Stimulated activated CD8-positive, alpha-beta memory T cell treated with anti-CD3 and anti-CD28 coated beads, Interleukin-2, amount 100 ng/mL, for 48 hours (primary cell): ENCODE measurements at places on chromosomes 3 and 15.

GRCh38 chr3:108931035-108931434, 22.6 kb downstream of the GUCA1C start:
- no peak for DNase-seq

GRCh38 chr3:158809642-158810041, 7.8 kb downstream of the MFSD1 start:
- no peak for DNase-seq

- DNase-seq, result peak; percentile 51
These were observed 17.1 kb downstream of the TRAIP start for GRCh38 chr3:49839193-49839809.

- DNase-seq, result no peak
These were observed 38.3 kb upstream of the IL12A start for GRCh38 chr3:159950156-159950898.

DNA sequence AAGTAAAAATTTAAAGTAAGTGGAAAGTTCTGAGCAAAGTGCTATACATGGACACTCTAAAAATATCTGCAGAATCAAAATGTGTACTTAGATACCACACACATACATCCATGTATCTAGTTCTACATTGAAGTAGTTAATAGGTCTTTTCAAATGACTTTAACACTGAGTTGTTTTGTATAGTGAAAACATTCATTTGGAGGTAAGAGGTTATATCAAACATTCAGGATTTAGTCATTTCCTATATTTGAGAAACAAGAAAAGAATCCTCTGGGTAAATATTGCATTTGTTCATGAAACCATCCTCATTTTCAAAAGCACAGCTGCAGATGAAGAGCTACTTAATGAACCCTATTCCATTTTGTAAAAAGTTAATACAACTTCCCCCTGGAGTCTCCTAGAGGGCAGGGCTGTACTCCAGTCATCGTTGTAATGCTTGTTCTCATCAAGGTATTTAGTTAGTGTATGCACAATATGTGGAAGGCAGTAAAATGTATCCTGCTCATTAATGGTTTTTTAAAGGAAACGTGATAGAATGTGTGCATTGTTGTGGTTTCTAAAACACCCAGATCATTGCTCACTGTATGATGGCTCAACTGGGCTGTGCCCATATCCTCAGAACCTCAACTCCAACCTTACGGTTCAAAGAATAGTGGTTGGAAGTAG, 26.2 kb downstream of the ARPP21 start:
- DNase-seq, result no peak

DNA sequence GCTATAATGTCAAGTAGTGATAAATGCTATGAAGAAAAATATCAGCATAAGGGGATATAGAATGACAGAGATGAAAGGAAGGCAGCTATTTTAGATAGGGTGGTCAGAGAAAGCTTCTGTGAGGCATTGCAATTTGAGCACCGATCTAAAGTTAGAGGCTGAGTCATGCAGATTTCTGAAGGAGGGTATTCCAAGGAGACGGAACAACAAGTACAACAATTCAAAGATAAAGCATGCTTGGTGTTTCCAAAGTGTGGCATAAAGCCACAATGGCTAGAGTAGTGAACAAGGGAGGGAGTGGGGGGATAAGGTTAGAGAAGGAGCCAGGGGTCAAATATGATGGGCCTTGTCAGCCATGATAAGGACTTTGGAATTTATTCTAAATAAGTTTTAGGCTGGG, 71.9 kb downstream of the PFN2 start:
- no peak for DNase-seq

GRCh38 chr3:106457281-106458180, 588.7 kb upstream of the CBLB start:
- DNase-seq, result peak; percentile 18

- DNase-seq, result no peak
These were observed 146.7 kb downstream of the NR2E3 start for GRCh38 chr15:71957026-71957425.

DNA sequence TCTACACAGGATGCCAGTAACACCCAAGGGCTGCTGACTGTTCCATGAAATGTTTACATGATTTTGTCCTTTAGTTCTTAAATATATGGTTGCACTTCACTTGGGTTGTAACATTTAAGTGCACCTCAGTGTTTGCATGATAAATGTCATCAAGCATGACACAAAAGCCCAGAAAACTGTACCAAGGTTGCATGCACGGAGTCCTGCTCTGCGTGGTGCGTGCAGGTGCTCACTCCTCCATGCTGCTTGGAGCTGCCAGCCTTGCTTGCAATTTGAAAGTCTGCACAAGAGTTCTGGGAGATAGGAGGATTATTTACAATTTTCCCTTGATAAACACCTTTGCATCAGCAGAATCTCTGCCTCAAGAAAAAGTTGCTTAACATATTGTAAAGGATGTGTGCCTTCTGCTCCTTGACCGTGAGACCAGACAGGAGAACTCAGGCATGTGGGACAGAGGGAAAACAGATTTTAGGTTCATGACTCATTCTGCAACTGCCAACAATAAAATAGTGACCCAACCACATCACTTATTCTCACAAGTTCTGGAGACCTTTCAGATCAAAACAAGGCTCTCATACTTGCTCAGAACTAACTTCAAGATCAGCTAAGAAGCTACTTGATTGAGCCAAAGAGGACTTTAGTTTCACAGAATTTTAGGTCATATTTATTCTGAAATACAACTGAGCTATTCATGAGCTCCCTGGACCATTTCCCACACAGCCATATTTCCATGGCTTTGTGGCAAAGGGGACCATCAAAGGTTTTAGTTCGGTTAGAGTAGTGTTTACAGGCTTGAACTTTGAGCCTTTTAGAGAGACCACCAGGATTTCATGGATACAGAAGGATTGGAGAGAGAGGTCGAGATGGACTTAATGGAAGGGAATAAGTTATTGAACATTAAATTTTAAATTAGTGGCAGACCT, 128.4 kb upstream of the ZBED2 start:
- DNase-seq, result no peak

GRCh38 chr3:1469687-1470086, 376.9 kb downstream of the CNTN6 start:
- no peak for DNase-seq

DNA sequence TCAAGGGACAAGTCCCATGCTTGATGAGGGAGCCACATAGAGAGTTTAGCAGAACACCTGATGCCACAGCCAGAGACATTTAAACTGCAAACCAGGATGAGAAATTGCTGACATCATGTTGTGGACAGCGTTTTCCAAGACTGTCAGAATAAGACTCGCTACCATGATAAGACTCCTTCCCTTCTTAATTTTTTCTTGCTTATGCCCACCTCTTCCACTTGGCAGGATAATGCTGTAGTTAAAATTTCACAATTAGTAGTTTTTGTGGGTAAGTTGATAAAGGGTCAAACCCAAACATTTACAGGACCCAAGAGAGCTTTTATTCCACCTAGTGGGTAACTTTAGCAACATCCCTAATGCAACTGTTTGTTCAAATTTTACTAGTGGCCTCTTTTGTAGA, 3.0 kb upstream of the PIAS1 start:
- DNase-seq, result no peak

DNA sequence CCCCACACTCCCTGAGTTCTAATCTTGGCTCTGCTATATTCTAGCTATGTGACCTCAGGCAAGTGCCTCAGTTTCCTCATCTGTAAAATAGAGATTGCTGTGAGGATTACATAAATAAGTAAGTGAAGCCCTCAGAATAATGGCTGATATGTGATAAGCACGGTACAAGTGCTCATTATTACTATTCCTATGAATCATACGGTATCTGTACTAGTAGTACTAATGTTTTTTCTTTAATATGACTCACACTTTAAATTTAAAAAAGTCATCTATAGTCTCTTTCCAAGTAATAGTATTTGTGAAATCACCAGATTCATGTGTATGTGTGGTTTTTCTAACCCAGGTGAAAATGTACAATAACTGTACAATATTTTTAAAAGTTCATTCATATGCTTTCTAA, 58.7 kb downstream of the CLDN11 start:
- DNase-seq, result no peak

DNA sequence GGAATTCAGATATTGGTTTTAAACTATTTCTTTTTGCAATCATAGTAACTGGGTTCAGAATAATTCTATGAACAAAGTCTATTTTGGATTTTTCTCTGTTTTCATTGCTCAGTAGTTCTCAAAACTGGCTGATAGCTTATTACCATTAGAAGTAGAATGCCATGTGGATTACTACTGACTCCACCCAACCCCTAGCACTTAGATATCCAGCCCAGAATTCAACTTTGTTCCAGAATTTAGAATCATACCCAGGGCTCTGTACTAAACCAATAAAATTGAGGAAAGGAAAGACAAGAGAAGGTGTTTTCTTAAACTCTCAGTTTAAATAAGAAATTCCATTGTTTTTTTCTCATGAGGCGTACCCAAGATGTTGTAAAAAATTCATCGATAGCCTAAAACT, 39.0 kb upstream of the ABHD10 start:
- no peak for DNase-seq

DNA sequence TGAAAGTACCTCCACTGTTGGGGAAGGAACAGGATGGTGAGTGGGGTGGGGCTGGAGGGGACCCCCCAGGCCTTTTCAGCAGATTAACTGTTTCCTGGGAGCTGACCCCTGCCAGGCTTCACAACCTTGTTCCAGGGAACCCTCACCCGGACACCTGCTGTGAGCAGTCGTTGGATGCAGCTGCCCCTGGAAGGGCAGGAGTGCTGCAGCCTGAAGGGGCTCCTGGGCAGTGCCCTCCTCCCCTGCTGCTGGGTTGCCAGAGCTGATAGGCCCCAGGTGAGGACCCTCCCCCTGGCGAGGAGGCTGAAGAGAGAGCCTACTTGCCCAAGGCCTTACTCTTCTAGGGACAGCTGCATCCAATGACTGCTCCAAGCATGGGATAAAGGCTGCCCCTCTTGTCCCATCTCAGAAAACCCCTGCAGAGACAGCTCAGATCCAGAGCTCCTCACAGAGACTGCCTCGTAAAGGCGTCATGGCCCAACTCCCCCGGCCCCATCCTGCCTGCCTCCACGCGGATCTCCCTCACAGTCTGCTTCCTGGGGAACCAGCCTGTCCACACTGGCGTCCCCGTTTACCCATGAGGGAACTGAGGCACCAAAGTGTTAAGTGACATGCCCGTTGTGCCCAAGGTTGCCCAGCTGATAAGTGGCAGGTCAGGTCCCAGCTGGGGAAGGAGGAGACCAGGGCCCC, 193.4 kb upstream of the LINGO1 start:
- no peak for DNase-seq

- DNase-seq, result no peak
These were observed 93.8 kb downstream of the EFL1 start for GRCh38 chr15:82168757-82169156.

DNA sequence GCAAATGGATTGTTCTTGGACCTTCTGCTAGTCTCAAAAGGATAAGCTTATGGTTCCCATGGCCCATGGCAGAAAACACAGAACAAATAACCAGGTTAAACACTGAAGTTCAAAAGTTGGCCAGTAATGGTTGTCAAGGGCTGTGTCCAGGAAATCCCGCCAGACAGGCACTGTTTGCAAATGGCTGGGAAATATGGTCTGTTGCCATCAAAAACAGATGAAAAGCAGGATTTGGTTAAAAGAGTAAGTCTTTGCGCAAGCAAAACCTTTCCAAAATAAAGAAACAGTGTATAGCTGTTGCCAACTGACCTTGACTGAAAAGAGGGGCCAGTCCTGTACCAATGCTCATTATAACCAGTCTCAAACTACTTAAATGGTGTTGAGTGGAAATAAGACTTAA, 58.6 kb downstream of the WWTR1 start:
- no peak for DNase-seq

DNA sequence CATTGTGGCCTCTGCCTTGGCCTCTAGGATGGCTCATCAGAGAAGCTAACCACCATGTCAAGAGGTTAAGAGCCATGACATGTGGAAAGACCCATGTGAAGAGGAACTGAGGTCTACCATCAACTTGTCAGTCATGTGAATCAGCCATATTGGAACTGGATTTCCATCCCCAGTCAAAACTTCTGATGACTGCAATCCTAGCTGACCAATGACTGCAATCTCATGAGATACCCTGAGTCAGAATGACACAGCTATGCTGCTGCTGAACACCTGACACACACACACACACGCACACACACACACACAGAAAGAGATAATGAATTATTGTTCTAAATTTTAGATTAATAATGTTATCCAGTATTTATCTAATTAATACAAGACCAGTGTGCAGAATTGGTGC, 337.5 kb upstream of the LMCD1 start:
- DNase-seq, result no peak

GRCh38 chr3:135779024-135779423, 186.5 kb upstream of the PPP2R3A start:
- no peak for DNase-seq

- no peak for DNase-seq
These were observed 42.2 kb downstream of the FOXP1 start for GRCh38 chr3:71541313-71541712.

DNA sequence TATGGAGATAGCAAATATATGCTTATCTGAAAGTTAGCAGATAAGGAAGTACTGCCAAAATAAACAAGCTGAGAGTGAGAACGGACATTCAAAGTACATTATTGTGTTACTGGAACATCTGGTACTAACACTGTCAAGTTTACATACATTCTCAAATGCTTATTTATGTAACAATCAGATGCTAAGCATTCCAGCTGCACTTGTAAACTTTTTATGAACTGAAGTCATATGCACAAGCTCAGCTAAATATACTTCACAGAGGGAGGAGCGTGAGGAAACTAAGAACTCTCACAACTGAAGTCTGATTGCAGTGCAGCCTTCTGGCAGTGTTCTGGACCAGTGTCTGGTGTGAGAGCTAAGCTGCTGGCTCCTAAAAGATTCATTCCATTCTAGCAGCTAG, 223.7 kb upstream of the NANOGP8 start:
- no peak for DNase-seq

- DNase-seq, result no peak
These were observed 499.7 kb downstream of the EDEM1 start for GRCh38 chr3:5687230-5687629.
